ENCODE measurements at places on chromosomes 6 and 20.

DNA sequence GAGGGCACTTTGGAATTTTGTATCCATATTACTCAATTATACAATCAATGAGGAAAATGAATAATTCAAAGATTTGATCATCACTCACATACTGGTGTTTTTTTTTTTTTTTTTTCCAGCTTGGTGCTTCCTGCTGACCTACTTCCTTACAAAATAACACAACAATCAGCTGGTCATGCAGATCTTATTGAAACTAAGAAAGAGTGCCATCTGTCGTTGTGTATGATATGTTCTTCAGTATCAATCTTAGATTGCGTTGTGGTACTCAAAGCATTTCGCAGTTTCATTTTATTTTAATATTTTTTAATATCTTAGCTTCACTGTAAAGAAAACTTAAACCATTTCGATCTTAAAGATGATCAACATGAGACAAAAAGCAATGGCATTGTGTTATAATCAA, 155.6 kb downstream of the OGFRL1 start:
- no peak for DNase-seq

- DNase-seq, result no peak
Observed at GRCh38 chr6:90559931-90560330, 26.9 kb downstream of the MAP3K7 start.

- no peak for DNase-seq
Observed at GRCh38 chr20:24643731-24644626, 174.6 kb downstream of the SYNDIG1 start.

- DNase-seq, result no peak
Observed at GRCh38 chr6:15874821-15875220, 212.0 kb upstream of the DTNBP1 start.

DNA sequence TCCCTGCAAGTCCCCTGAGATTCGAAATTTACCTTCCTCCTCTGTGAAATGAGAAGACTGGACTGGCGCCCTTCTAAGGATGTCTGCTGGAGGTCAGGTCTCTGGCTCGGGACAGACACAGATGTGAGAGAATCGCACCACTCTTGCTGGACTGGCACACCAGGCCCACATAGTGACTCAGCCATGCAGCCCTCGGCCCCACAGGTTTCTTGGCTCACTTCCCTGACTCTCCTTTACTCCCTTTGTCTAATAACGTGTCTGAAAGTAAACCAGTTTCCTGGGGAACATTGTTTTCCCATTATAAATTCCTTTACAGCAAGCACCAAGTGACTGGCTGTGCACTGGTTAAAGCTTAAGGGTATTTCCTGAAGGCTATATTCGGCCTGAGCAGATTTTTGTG, 106.7 kb upstream of the PLEKHG1 start:
- DNase-seq, result no peak

- DNase-seq, result no peak
Observed at GRCh38 chr6:123467392-123467791, 169.4 kb downstream of the TRDN start.

GRCh38 chr6:39791850-39792539, at the start of gene DAAM2:
Gene DAAM2, plus strand, starts transcription at chr6:39792376. Its CDS starts 63,927 bp downstream, at chr6:39856303.
- DNase-seq, result no peak

GRCh38 chr20:17664025-17664633, 17.9 kb downstream of the RRBP1 start:
- no peak for DNase-seq

GRCh38 chr6:12024699-12025434, 12.8 kb downstream of the HIVEP1 start:
- no peak for DNase-seq

GRCh38 chr20:4434681-4435080, 287.0 kb upstream of the PRND start:
- DNase-seq, result no peak

DNA sequence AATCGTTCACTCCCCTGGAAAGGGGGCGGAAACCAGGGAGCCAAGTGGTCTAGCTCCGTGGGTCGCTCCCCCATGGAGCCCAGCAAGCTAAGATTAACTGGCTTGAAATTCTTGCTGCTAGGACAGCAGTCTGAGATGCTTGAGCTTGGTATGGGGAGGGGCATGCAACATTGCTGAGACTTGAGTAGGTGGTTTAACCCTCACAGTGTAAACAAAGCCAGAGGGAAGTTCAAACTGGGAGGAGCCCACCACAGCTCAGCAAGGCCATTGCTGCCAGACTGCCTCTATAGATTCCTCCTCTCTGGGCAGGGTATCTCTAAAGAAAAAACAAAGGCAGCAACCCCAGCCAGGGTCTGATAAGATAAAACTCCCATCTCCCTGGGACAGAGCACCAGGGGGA, 43.2 kb downstream of the COL21A1 start:
- no peak for DNase-seq

- DNase-seq, result no peak
Observed at GRCh38 chr6:82988930-82989351, 76.7 kb downstream of the UBE3D start.

- no peak for DNase-seq
Observed at GRCh38 chr6:106974999-106975737, 639 bp upstream of the CD24 start.

GRCh38 chr6:30816791-30817739, 67.3 kb upstream of the DDR1 start:
- no peak for DNase-seq

- no peak for DNase-seq
Observed at GRCh38 chr6:20260360-20260759, 48.1 kb upstream of the MBOAT1 start.

- no peak for DNase-seq
Observed at GRCh38 chr6:151905854-151906253, 98.4 kb downstream of the ESR1 start.

- DNase-seq, result no peak
Observed at GRCh38 chr6:170033666-170034065, 257.2 kb downstream of the DLL1 start.

GRCh38 chr20:45373353-45374100, 4.6 kb downstream of the TP53TG5 start:
- DNase-seq, result peak; percentile 76

DNA sequence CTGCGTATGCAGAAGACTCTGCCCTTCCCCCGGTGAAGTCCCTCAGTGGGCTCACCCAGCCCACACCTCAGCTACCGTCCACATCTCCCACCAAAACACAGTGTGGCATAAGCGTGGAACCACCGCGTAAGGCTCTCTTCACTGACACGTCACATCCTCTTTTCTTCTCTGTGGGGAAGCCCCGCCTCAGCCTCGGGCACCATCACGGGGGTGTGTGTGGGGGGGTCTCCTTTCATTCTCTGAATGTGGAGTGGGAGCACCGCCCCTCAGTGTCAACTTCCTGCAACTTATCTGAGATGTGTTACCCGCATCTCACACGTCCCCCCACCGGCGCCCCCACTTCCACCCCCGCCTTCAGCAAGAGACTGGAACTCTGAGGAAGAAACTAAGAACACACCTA, 388.4 kb upstream of the JARID2 start:
- DNase-seq, result peak; percentile 33

GRCh38 chr20:7924692-7925091, 15.6 kb downstream of the HAO1 start:
- no peak for DNase-seq

DNA sequence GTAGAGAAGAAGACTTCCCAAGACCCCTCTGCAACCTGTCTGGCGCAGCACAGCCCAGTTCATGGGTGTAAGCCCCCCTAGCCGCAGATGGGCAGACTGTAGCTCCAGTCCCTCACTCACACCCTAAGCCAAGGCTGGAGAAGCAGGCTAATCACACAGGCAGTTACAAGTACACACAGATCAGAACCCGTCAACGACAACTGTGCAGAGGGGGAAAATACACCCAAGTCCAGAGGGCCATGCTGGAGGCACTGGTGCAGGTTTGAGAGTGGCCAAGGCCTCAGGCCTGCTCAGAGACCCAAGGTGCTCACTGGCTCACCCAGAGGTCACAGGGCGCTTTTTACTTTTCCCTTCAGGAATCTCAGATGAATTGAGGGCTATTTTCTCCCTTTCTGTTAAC, 106.1 kb downstream of the NOL4L start:
- DNase-seq, result no peak

DNA sequence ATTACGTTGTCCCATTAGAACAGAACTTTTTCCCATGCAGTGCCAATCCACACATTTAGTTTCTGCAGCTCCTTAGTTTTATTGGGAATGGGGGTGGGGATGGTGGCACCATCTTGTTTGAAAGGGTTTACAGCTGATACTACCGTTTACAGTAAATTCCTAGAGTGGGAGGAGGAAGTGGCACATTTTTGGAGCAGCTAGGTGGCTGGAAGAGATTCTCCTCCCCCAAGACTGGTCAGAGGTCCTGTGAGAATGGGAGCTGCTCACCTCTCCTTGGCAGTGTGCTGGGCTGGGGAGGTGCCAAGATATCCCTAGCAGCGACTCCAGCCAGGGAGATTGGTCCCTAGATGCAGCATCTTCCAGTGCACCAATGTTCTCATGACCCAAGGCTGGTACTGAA, 12.4 kb upstream of the CCN6 start:
- no peak for DNase-seq

GRCh38 chr6:152726313-152726712, 24.3 kb upstream of the VIP start:
- no peak for DNase-seq

- DNase-seq, result no peak
Observed at GRCh38 chr6:168597471-168597875, 156.5 kb downstream of the SMOC2 start.
